ENCODE measurements at places on chromosomes 7 and 10.

GRCh38 chr7:37462138-37462537, 13.5 kb upstream of the ELMO1 start:
- DNase-seq: no peak

GRCh38 chr10:27865221-27865635, 119.6 kb upstream of the MKX start:
- no peak for DNase-seq

DNA sequence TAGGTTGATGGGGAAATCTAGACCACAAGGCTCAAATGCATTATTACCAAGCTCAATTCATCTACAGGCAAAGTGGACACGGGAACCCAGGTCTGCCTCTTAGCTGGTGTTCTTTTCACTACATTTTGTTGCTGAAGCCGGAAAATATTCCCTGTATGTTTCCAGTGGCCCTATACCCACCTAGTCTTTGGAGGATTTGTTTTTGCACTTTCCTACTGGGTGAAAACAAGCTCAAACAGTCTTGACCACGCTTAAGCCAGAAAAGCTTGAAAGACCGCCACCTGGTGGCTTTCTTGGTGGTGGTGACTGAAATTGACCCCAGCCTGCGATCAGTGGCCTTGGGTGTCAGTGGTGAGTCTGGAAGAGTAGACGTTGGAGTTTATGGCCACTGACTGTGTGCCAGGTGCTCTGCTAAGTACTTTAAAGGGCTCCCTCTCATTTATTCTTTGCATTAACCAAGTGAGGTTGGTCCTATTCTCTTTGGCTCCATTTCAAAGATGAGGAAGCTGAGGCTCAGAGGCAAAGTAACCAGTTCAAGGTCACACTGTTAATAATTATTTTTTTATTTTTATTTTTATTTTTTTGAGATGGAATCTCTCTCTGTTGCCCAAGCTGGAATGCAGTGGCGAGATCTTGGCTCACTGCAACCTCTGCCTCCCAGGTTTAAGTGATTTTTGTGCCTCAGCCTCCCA, 11.1 kb upstream of the CRTAC1 start:
- peak; percentile 12 for DNase-seq

DNA sequence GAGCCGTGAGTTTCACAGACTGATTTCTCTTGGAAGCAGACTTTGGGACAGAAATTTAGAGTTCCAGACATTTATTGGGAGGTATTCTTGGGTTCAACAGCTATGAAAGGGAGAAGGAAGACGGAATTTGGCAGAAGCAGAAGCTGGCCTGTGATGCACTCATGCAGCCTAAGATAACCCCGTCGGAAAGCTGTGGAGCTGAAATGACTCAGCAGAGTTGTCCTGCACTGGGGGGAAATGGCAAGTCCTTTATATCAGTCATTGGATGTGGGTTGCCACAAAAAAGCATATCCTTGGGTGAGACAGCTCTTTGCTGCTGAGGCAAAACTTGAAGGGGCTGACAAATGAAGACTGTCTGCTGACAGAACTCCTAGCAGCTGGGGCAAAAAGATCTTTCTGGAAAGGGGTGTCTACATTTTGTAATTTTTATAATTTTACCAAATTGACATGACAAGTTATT, 11.5 kb upstream of the MICU1 start:
- DNase-seq: peak; percentile 37

GRCh38 chr7:84704380-84704779, 482.5 kb downstream of the SEMA3D start:
- DNase-seq: no peak

- DNase-seq: no peak
Measured at GRCh38 chr10:31751051-31751737, 177.4 kb downstream of the ARHGAP12 start.

GRCh38 chr10:90032519-90032918, 331.1 kb downstream of the KIF20B start:
- DNase-seq: no peak

DNA sequence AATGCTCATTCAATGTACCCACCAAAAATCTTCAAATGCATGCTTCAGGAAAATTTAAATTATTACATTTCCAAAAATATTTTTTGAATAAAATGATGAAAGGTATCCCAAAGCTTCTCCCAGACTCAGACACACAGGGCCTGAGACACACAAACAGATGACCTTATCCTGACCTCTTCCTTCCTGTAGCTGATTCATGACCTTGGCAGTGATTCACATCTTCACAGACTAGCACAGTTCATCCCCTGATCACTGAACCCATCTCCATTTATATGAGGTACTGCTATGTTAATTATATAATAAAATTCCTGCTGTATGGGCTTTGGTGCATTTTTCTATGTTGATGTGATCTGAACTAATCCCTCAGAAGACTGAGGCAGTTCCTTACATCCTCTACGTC, 265.0 kb upstream of the GLI3 start:
- no peak for DNase-seq

- peak; percentile 29 for DNase-seq
Measured at GRCh38 chr10:7184660-7185366, 226.0 kb downstream of the SFMBT2 start.

GRCh38 chr10:119023553-119023868, 6.0 kb upstream of the NANOS1 start:
- no peak for DNase-seq

DNA sequence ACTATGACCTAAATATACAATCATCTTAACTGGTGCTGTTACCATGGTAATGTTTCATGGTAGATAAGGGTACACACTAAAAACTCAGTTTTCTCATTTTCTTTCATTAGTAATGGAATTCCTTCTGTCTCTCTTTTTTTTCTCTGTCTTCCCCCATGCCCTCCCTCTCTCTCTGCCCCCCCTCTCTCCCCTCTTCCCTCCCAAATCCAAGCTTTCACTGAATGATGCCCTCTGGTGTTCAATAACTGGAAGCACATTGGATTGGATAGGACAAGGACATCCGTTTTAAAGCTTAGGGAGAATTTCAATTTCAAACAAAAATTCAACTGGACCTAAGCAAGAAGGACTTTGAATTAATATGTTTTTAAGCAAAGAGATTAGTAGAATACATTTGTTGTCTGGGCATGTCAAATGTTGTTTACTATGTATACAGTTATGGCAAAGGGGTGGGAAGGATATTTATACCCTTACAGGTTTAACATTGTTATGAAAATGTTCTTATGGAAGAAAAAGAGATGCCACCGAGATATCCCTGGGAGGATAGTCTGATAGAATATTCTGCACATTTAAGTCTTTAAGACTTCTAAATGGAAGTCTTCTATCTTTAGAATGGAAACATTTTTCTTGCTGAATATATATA, 6.1 kb downstream of the CHRM2 start:
- DNase-seq: no peak

GRCh38 chr10:62159351-62159750, 109.3 kb downstream of the RTKN2 start:
- no peak for DNase-seq

GRCh38 chr7:36760856-36761762, 36.8 kb upstream of the AOAH start:
- DNase-seq: no peak

DNA sequence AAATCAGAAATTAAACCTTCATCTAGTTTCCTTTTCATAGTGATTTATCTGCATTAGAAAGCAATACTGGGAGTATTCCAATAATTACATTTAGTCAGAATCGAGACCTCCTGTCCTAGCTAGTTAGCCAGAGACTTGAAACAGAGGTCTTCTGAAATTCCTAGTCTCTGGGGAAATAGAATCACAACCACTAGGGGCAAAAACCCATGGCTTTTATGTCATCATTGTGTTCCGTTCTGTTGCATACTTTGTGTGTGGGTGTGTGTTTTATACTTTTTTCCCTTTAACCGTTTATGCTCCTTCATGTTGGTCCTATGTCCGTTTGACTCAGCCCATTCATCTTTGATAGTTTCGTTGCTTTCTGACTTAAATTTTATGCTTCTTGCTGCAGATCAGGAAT, 79.8 kb downstream of the RALA start:
- no peak for DNase-seq

DNA sequence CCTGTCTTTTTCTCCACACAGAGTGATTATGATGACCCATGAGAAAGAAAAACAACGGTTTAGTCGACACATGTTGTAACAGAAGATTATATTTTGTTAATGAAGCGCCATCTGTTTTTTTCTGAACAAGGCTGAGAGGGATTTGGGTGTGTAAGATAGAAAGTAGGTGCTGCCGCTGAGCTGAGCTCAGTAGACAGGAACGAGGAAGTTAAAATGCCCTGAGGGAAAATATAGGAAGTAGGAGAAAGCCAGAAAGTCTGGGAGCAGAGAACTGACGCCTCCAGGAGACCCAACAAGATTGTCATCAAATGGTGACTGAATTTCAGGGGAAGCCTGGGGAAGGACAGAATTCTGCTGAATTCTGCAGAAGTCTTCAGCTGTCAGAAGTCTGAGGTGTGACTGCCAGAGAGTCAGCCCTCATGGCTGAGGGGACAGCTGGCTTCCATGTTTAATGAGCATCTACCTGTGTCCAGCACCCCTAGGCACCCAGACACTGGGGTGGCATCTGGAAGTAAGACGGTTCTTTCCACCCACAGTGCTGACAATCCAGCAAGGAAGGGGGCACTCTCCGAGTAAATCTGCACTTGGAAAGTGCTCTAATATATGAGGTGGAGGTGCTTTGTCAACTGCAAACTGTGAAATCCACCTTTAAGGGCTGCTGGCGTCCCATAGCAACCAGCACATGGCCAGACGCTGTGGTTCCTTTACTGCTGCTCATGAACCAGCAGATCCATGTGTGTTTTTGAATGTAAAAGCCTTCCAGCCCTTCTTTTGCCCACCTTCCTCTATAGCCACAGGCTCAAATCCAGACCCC, 12.5 kb upstream of the TSPAN15 start:
- no peak for DNase-seq

- peak; percentile 8 for DNase-seq
Measured at GRCh38 chr10:120824881-120825309, 26.3 kb upstream of the WDR11 start.

DNA sequence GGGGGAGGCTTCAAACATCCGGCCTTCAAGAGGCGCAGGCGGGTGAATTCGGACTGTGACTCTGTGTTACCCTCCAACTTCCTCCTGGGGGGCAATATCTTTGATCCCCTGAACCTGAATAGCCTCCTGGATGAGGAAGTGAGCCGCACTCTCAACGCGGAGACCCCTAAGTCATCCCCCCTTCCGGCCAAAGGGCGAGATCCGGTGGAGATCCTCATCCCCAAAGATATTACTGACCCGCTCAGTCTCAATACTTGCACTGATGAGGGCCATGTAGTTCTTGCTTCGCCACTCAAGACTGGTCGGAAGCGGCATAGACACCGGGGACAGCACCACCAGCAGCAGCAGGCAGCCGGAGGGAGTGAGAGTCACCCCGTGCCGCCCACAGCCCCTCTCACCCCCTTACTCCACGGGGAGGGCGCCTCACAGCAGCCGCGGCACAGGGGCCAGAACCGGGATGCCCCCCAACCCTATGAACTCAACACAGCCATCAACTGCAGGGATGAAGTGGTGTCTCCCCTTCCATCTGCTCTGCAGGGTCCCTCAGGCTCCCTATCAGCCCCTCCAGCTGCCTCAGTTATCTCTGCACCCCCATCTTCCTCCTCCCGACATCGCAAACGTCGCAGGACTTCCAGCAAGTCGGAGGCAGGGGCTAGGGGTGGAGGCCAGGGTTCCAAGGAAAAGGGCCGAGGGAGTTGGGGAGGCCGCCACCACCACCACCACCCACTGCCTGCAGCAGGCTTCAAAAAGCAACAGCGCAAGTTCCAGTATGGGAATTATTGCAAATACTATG, 1.1 kb downstream of the MEPCE start:
- no peak for DNase-seq

DNA sequence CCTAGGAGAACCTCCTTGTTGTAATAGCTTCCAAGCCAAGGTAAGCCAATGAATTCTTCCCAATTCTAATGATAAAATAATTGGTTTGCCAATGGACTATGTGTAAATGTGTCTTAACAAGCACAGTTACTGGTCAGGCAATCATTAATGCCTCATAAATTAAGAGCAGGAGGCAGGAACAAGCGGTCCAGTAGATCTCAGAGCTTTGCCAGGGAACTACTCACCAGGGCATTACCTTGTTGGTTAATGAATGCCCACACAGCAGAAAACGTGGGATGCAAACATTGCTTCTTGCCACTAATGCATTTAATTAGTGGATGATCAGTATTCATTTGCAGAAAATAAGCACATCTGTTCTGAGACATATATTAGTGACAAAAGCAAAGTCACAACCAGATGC, 26.7 kb upstream of the ZNF800 start:
- DNase-seq: no peak

GRCh38 chr7:93337052-93337451, 104.9 kb downstream of the VPS50 start:
- DNase-seq: no peak

GRCh38 chr10:113982769-113983168, 60.9 kb upstream of the ADRB1 start:
- DNase-seq: peak; percentile 57

DNA sequence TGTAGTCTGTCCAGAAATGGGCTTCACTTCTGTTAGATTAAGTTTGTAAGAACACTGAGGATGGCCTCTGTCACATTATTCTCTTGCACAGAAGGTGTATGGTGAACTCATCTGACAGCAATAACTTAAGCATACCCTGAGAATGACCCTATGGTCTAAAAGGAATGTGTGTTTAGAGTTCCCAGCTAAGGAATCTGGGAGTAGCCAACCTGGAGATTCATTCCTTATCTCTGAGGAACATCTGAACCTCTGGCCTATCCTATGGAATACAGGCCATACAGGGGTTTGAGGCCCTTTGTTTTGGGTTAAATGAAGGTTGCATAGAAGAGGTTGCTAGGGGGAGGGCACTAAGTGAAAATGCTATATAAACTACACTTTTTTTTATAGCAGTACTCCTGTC, 41.4 kb downstream of the LAMB4 start:
- DNase-seq: no peak

- peak; percentile 82 for DNase-seq
Measured at GRCh38 chr10:70355051-70356021, 27.1 kb downstream of the LRRC20 start.

- no peak for DNase-seq
Measured at GRCh38 chr10:58868736-58869435, 307.6 kb upstream of the PHYHIPL start.

DNA sequence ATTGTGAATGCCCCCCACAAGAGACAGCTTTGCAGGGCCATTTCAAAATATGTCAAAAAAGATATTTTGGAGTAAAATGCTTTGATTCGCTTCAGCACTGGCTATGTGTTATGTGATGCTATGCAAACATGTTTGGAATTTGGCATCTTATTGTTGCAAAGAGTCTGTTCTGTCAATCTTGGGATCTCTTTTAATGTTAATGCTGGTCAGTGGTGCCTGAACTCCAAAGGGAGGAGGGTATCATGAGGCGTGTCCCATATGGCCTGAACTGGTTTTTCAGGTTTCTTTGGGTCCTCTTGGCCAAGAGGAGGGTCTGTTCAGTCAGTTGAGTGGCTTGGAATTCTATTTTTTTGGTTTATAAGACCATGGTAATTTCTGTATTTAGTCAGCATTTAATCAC, 81.4 kb downstream of the HECW1 start:
- no peak for DNase-seq

DNA sequence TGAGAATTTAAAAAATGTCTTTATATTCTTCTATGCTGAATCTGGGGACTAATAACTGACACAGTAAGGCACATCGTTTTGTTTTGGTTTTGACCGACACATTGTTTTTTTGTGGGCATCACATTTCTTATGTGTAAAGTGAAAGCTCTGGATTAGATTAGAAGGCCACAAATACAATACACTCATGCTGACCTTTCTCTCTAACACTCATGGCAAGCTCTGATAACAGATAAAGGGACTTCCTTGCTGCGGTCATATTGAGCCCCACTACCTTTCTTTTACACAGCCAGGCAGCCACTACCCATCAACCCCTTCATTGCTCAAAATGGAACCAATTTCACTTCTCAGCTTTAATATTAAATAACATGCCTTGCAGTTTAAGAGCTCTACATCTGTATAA, 26.0 kb downstream of the PPP1R3A start:
- DNase-seq: no peak

GRCh38 chr7:147586526-147586925, 1004.0 kb upstream of the C7orf33 start:
- no peak for DNase-seq

Data from GM12864 (cell line).